HuH-7.5 (cell line): ENCODE measurements at places on chromosomes 4 and X.

- DNase-seq: peak; percentile 16
Observed at GRCh38 chrX:108036298-108036973, 8.4 kb upstream of the VSIG1 start.

DNA sequence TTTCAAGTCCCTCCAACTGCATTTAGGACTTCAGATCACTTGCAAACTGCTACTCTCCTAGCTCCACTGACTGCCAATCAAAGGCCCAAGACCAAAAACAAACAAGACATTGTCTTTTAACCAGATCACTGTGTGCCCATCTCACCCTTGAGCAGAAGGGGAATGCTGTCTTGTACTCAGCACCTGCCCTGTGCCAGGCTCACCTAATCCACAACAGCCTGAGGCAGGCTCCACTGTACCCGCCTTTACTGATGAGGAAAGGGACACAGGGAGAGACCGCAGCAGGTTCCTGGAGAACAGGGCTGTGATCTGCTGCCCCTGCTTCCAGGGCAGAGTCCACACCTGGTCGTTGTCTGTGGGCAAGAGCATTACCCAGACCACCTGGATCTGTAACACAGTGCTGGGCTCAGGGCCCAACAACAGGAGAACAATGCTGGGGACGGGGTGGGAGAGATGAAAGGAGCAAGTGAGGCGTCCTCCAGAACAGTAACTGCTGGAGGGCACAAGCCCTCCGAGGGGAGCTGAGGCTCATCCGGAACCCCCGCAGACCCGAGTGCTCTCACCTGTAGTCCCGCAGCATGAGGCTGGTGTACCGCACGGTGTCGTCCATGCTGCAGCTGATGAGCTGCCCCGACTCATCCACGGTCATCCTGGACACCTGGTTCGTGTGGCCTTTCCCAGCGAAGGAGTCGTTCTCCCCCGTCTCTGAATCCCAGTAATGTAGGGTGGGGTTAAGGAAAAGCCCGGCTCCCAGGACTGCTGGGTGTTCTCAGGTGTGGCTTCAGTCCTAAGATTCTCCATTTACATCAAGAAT lies 33.9 kb downstream of the WDR1 start:
- DNase-seq: no peak

DNA sequence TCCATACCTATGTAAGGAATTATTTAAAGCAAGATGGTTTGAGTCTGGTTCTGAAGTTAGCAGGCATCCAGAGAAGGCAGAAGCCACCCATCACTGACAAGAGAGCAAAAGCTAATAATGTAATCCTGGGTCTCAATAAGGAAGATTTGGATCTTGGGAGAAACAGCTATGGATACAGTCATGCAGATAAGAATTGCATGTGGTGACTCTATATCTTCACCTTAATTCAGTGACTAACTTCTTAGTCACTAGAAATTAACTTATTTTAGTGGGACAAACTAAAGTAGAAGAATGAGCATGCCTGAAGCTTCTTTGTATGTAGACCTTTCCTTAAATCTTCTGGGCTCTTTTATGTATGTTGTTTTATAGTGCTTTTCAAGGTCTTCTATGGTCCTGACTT lies 66.6 kb downstream of the ATP10D start:
- DNase-seq: no peak

DNA sequence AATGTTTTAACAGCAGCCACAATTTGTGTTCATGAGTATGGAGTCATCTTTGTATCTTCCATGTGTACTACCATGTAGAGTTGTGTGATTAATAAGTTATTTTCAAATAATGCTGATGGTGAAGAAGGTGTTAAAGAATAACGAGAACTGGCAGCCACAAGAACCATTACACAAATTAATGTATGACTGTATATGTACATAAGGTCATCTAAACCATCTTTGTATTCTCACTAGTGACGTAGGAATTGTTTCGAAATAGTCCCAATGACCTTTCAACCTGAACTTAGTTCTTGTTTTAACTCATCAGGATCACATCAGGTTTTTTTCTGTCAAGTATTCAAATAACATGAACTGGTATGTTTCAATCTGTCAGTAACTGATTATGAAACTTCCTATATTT lies 48.3 kb upstream of the NOCT start:
- peak; percentile 9 for DNase-seq

DNA sequence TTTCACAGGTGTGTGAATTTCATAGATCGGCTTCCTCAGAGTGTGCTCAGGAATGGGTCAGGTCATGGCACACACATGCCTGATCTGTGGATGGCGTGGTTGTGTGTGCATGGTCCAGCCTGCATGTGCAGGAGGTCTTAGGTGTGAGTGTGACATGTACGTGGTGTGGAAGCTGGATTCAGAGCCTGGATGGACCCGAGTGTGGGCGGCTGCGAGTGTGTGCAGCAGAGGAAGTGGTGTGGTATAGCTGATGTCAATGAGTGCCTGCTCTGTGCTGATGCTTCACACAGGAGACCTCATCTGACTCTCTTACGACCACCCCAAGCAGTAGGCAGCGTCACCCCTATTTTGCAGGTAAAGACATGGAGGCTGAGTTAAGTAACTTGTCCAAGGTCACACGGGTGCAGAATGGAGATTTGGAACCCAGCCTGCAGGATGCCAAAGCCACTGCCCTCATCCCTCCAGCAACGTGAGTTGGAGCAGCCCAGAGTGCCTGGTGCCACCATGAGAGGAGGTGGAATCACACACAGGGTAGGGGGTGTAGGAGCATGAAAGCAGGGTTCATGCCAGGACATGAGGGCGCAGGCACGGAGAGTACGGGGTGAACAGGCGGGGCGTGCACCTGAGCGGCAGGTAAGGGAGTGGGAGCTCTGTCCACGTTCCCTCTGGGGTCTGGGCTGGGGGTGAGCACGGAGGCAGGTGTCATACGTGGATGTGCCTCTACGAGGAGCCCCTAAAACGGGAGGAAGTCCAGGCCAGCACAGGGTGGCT lies 24.2 kb upstream of the C4orf50 start:
- no peak for DNase-seq

- DNase-seq: peak; percentile 37
Observed at GRCh38 chr4:37662861-37663390, 23.2 kb downstream of the RELL1 start.

DNA sequence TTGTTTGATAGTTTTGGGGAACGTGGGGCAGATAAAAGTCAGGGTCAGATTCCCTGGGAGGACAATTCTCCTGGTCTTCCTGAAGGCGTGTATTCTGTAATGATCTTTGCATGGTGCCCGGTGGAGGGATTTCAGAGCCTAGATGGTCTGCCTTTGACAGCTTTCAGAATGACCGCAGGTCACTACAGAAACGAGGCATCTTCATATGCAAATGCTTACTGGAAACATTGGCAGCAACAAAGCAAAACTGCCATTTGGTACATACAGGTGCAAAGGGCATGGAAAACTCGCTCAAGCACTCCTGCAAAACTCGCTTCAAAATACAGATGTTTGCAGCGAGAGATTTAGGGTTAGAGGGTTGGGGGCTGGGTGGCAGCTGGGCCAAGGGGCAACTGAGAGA lies 8.8 kb downstream of the C4orf50 start:
- no peak for DNase-seq

- DNase-seq: no peak
Observed at GRCh38 chrX:107905366-107905765, 76.8 kb downstream of the TEX13B start.

GRCh38 chr4:32633421-32633820 lies 1913.3 kb downstream of the PCDH7 start:
- DNase-seq: no peak

GRCh38 chr4:123862812-123863211 lies 466.2 kb downstream of the SPRY1 start:
- no peak for DNase-seq

DNA sequence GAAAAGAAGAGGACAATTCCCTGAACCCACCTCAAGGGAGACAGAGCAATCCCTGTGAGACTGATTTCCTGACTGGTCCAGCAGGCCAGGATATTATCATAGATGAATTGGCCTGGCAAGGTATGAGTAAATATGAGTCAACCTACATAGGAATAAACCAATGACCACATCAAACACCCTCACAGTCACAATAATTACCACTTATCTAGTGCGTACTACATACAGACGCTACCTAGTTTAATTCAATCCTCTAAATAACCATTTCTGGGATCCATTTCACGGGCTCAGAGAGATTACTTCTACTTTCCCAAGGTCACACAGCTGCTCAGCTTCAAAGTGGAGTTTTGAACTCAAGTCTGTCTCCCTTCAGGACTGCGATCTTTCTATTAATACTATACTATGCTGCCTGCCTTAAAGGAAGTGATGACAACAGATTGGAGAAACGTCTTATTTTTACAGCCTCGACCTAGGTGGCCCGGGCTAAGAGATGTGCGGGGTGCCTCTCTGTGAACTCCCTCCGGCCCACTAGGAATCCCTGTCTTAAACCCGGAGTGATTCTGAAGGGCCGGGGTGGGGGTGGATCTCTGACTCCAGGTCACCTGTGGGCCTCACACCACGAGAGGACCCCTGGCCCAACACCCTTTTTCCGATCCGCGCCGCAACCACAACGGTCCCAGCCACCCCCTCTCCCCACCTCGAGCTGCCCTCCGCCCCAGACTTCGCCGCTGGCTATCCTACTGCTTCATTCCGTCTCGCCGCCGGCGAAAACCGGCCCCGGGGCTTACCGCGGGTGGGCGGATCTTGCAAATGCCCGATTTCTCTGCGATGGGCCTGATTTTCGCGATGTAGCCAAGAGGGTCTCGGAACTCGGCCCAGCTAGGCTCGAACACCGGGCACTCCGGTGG lies 800 bp downstream of the KDM5C start:
- DNase-seq: no peak

GRCh38 chrX:133660281-133660680 lies 245.0 kb upstream of the GPC4 start:
- DNase-seq: no peak

DNA sequence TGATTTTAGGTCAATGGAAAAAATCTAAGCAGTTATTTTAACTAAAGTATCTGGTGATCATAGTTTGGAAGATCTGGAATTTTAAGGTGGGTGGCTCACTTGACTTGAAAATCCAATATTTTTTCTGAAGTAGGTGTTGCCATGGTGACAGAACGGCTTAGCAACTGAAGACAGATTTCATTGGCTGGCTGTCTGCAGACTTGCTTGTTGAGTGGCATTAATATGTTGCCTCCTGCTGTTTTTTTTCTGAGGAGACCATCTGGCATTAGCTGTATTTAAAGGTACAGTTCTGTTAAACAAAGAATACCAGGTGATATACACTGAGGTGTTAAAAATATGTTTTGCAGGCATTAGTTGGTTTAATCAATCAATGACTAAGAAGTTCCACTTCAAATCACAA lies 19.8 kb downstream of the CPE start:
- no peak for DNase-seq

DNA sequence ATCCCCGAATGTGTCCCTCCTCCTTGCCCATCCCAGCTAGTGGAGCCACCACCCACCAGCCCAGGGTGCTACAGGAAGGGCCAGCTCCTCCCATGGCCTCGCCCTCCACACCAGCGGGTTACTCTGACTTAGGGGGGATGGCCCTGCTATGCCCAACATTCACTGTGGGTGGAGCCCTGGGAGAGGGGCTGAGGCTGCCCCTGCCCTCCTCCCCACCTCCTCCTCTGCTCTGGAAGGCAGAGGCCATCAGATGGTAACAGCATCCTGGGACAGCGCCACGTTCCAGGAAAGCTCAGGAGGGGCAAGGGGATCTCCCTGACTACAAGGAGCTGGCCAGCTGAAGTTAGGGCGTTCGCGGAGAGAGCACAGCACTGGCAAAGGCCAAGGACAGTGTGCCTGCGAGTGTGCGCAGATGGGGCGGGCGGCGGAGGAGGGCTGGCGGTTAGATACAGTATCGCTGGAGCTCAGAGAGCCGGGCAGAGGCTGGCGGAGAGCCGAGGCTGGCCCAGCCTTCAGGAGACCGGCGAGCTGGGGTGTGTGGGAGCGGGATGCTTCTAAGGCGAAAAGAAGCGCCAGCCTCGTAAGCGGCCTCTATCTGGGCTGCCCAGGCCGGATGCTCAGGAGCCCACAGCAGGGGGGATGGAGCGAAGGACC lies 1.5 kb downstream of the JAKMIP1 start:
- DNase-seq: no peak

- DNase-seq: peak; percentile 94
Observed at GRCh38 chr4:7761720-7762119, 177.9 kb downstream of the AFAP1 start.

- DNase-seq: no peak
Observed at GRCh38 chr4:184823014-184823413, 2.8 kb downstream of the ACSL1 start.

DNA sequence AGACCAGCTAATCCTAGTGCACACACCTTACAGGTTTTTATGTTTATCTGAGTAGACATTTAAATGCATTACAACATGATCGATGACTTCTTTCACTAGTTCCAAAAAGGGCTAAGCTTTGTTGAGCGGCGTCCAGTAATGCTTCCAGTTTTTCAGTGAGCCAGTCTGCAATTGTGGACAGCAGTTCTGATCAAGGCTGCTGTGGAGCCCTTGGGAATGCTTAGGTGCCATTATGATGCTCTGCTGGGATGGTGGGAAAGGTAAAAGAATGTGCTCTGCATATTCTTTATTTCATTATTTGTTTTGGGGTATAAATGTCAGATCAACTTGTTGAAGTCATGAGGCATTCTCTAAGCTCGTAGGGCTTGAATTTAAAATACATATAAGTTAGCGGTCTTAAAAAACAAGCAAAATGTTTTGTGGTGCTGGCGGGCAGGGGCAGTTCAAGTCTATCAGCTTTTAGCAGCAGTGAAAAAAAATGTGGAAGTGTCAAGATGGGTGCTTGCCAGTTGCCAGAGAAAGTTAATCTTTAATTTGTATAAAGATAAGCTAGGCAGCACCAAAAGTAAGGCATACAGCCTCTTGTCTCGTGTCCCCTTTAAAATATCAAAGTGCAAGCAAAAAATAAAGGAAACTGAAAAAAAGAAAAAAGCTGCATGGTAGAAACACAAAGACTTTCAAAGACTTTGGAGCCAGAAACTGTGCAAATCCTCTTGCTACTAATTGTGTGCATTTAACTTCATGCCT lies 5.8 kb downstream of the MID1IP1 start:
- DNase-seq: no peak

DNA sequence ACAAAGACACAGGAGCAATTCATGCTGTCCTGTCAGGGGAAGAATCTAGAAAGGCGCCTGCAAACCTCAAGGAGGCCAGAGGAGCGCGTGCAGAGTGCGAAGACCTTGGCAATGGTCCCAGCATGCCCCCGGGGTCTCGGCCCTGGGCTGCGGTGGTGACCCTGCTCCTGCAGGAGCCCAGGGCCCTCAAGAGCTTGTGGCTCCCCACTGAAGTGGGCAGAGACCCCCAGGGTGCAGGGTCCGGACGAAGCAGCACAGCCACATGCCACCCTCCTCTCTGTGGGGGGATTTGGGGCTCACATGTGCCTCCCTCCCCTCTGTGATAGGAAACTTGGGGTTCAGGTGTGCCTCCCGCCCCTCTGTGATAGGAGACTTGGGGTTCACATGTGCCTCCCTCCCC lies 39.3 kb downstream of the GAK start:
- no peak for DNase-seq

- no peak for DNase-seq
Observed at GRCh38 chr4:173236301-173236700, 67.7 kb downstream of the GALNT7 start.

- no peak for DNase-seq
Observed at GRCh38 chrX:130561930-130562329, 160.1 kb downstream of the RBMX2 start.

DNA sequence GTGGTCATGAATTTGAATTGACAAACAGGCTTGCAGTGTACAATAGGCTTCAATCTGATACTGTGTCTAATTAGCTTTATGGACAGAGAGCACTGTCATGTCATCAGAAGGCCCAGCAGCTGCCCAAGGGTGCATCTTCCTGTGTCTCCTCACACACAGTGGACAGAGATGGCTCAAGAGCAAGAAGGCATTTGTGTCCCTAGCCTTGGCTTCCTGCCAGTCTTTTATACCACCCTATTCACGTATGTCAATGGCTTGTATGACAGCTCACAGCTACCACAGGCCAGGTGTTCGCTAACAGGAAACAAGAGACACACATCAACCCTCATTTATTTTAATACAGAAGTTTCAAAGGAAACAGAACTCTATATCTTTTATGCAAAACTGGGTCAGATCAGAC lies 874.0 kb upstream of the AGA start:
- no peak for DNase-seq
